ENCODE measurements at places on chromosomes 3 and 15.

DNA sequence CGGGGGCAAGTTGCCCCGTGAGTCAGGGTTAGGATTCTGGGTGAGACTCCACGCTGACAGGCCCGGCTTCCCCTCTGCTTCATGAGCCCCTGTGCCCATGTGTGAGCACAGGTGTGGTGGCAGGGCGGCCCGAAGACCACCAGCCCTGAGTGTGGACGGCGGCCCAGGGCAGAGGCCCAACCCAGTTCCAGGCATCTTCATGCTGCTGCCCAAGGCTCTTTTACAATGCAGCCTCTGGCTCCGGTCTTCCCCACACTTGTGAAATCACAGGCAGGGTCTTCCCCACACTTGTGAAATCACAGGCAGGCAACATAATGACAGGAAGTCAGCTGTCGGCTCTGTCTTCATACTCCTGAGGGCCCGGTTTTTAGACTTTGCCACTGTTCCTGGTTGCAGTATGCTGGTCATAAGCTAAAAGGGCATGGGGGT is 78.8 kb downstream of the AAGAB start:
- DNase-seq: peak; percentile 47

- DNase-seq: no peak
Observed at GRCh38 chr3:46667061-46667621, 26.3 kb downstream of the ALS2CL start.

GRCh38 chr3:119531151-119531550 is 28.3 kb downstream of the CD80 start:
- no peak for DNase-seq

- peak; percentile 41 for DNase-seq
Observed at GRCh38 chr3:128801779-128802380, 75.9 kb downstream of the RAB7A start.

DNA sequence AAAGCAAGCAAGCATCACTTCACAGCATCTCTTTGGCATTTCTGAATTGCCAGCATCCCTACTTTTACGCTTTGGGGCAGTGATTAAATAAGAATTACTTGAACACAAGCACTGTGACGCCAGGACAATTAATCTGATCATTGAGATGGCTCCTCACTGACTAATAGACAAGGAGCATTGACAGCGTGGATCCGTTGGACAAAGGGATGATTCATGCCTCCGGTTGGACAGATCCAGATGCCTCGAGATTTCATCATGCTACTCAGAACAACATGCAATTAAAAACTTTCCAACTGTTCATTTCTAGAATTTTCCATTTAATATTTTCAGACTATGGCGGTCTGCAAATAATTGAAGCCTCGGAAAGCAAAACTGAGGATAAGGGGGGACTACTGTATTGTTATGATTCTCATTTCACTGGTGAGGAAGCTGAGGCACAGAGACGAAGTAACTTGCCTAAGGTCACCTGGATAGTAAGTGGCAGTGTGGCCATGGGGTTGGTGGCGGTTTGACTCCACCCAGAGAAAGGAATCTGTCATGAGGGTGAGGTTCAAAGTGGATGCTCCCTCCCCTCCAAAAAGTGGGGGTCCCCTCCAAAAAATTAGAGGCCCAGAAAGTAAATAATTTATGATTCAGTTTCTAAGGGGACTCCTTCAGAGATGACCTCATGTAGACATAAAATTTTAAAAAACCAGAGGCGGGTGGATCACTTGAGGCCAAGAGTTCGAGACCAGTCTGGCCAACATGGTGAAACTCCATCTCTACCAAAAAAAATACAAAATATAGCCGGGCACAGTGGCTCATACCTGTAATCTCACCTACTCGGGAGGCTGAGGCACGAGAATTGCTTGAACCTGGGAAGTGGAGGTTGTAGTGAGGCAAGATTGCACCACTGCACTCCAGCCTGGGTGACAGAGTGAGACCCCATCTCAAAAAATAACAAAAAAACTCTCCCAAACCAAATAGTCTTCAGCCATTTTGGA is 12.3 kb upstream of the PGPEP1L start:
- no peak for DNase-seq
